Activated CD4-positive, alpha-beta T cell treated with anti-CD3 and anti-CD28 coated beads, Interleukin-2, amount 50 U/mL, for 1 hour (primary cell): ENCODE measurements at places on chromosomes 4 and X.

DNA sequence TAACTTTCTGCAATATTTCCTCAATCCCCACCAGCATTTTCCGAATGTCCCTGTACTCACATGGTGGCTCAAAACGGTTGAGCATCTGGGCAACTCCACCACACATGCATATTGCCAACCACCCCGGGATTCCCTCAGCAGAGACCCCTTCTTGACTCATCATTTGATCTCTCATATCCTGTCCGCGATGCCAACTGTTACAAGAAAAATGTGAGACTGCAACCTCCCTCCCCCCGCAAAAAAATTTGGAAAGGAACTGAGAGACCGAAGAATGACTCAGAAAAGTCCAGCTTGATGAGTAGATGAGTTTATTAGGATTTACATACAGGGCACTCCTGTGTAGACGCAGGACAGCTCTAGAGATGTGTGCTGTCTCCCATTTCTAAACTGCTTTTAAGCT, 561.4 kb downstream of the ZIC3 start:
- DNase-seq, result no peak

DNA sequence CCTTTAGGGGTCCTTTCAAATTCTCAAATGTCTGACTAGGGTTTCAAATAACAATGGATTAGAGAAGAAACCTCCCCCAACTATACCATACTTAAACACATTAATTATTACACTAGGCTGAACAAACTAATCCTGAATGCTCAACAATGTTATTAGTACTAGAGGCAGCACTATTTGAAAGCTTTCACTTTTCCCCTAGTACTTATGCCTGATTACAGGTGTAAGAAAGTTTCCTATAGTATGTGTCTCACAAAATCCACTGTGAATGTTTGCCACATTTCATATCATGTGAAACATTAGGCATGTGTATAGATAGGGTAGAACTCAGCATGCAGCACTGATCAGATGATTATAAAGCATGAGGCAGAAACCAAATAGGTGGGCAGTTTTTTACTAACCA, 336.2 kb downstream of the ZNF674 start:
- no peak for DNase-seq

DNA sequence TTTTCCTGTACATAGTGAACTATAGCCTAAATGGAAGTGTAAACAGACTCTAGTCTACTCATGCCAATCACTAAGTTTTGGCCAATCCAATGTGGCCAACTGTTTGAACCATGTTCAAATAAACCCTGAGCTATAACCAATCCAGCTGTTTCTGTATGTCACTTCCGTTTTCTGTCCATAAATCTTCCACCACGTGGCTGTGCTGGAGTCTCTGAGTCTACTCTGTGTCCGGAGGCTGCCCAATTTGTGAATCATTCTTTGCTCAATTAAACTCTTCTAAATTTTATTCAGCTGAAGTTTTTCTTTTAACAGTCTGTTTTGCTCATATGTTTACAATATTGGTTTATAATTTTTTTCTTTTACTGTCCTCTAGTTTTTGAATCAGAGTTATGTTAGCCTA, 112.3 kb upstream of the BANK1 start:
- no peak for DNase-seq

DNA sequence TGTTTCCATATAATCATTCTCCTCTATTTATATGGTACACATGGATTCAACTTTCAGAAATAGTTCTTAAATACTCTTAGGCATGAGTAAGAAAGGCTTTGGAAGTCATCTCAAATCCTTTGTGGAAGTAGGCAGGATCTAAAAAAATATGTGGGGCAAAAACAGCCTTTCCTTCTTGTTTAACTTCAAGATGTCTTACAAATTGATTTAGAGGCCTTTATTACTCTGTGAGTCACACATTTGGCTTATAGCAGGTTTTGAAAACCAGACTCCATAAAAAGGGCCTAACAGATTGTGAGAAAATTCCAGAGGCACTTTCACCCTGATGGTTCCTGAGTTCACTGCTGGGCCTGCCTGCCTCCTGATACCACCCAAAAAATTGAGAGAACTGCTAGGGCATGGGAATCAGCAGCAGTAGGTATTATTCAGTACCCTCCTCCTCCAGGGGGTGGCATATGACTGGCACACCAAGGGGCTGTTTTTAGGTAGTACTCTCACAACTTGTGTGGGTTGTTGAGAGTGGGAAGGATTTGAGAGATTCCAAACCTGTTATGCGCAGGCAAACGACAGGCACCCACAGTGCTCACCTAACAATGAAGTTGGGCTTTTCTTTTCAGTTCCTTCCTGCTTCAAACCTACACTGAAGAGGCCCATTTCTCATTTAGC, 162.7 kb upstream of the MBNL3 start:
- no peak for DNase-seq

DNA sequence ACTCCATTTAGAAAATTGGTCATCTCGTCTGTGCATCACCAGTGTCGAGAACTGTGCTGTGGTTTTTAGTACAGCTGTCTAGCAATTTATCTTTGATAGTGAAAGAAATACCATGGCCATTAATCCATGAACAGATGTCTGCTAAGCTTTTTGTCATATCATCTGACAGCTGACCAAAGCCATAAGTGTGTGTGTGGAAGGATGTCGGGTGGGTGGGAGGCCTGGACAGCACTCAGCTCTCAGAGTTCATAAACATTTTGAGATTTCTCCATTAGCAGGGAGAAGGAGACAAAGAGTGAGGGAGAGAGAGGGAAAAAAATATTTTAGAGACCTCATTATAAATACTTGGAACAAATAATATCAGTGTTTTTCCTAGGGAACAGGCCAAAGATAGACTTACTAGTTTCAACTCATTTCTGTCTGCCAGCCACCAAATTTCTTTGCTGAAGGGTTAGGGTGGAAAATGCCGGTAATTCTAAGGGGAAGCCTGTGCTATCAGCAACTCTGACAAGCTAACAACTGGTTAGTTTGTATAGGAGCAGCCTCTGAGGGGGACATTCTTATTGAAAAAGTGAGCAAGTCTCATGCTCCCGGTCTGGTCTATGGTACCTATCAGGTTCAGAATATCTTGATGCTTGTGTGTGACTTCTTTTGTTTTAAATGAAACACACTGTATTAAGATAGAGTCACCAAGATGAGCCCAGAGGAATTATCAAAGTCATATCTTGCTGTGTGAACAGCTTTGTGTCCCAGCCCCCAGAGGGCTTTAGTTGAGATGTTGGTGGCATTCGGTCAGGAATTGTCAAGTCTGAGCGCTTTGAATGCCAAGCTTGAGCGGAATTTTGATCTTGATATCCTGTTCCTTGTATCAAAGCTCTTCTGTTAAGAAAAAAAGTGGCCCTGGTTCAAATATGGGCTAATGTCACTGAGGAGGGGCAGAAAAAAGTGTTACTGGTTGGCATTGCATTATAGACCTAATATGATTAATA, 41.9 kb upstream of the PDLIM3 start:
- DNase-seq, result no peak

- no peak for DNase-seq
Measured at GRCh38 chrX:77446908-77447652, at the start of gene FGF16. TSS of gene FGF16 (plus strand) at chrX:77447389. CDS start at chrX:77447675, 286 bp downstream.

- DNase-seq, result no peak
Measured at GRCh38 chrX:20218836-20219505, 47.7 kb downstream of the RPS6KA3 start.

DNA sequence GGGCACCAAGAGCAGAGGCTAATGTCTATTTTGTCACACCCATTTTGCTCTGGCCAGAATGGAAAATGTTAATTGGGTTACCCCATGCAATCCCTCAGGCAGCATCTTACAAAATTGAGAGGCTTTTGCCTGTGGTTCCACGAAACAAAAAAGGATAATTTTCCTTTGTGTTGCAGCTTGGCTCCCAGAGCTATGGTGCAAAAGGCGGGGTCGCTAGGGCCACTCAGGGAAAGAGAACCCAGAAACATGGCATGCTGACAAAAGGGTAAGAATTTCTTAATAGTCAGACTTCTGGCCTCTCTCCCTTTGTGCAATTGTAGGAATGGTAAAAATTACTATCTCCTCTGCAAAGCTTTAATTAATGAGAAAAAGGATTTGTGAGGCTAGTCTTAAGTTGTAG, 119.6 kb upstream of the BANK1 start:
- DNase-seq, result no peak

DNA sequence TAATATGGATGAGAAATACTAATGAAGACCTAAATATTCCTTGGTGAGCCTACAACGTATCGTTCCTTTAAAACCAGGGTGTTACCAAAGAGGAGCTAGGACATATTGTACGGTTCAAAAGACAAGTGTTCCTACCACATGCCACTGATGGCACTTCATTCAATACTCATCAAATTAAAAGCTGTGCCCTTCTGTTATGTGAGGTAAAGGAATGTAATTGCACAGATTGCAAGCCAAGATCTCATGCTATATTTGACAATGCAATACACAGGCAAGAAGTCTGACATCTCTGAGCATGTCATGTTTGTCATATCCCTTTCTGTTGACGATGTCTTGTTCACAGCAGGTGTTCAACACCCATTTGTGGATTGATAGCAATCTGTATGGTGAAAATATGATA, 6.9 kb downstream of the FGF13 start:
- no peak for DNase-seq

DNA sequence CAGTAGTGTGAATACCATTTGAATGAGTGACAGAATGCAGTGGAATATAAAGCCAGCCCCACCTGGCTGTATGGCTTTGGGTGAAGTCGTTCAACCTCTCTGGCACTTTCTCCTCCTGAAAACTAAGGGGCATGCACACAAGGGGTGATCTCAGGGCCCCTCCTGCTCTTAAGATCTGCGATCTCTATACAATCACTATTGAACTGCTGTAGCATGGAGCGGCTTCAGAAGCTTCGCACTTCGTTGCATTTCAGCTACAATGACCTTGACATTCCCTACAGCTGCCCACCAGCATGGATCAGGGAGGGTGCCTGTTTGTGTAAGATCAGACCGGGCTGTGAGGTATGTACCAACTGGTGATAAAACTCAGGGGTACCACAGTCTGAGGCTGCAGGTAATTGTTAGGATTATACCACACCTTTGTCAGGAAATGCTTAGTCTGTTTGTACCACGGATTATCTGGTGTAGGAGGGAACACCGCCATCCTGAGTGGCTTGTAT, 85.2 kb downstream of the AASDH start:
- no peak for DNase-seq

DNA sequence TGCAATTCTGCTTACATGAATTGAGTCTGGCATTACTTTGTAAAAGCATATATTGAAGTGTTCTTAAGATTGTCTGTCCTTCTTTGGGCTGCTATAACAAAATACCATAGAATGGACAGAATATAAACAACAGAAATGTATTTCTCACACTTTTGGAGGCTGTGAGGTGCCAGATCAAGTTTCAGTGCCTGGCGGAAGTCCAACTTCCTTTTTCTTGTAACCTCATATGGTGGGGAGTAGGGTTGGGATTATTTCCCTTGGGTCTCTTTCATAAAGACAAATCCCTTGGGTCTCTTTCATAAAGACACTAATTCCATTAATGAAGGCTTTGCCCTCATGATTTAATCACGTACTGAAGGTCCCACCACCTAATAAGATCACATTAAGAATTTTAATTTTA, 199.3 kb upstream of the GRID2 start:
- no peak for DNase-seq
